ENCODE measurements at places on chromosomes 2 and 18.
A peak's percentile ranks its signal among the peaks of the same experiment; 100 is the strongest.

DNA sequence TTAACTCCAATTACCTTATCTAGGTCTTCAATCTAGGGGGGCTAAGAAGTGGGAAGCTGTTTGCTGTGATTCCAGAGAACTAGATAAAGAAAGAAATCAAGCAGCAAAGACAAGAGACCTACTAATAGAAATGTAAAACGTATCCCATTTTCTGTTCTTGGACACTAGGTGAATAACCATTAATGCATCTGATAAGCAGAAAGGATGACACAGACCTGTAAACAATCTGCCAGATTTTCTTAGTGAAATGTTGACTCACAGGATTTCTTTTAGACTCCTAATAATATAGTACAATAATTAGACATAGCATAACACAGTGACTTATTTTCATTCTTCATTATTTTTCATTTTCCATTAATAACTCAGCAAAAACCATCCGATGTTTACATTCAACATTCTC is 1.3 kb downstream of the WDR35 start:
- no peak for DNase-seq

DNA sequence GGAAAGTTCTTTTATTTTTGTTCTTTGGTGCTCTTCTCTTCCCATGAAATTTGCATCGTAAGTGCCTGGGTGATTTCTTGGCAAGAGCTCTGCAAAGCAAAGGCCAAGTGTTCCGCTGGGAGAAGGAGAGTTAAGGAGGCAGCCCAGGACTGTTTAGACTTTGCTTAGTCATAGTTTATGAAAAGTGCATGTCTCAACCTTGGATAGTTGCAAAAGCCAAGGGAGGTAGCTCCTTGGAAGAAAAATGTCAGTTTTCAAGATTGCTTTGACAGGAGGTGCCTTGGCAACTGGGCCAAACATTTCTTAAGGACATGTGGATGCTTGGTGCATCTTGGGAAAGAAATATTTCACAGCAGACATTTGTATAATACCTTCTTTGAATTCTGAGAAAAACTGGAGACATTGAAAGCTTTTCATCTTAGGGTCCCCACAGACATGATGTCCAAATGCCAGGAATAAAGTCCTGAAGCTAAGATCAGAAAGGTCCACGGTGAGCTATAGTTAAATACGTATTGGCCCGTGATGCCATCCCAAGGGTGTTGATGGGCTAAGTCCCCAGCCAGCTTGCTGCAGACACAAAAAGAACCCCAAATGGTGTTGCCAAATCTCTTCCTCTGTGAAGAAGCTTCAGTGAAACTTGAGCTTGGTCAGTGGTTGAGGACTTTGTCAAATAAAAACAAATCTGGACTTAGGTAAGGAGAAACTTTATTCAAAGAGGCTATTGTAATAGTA is 96.3 kb upstream of the THUMPD2 start:
- no peak for DNase-seq

DNA sequence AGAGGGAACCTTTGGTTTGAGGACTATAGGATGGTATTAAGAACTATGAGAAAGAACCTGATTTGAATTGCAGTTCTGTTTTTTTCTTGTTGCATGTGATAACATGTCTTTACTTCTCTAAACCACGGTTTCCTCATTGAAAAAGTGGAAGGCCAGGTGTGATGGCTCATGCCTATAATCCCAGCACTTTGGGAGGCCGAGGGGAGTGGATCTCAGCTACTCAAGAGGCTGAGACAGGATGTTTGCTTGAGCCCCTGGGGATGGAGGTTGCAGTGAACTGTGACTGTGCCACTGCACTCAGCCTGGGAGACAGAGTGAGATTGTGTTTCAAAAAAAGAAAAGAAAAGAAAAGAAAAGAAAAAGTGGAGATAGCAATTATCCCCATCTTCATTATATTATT is 32.3 kb downstream of the SCN9A start:
- DNase-seq: no peak

GRCh38 chr2:116416731-116417377 is 1397.6 kb upstream of the DDX18 start:
- DNase-seq: no peak

GRCh38 chr2:45300026-45300750 is 290.9 kb upstream of the SIX2 start:
- DNase-seq: no peak

DNA sequence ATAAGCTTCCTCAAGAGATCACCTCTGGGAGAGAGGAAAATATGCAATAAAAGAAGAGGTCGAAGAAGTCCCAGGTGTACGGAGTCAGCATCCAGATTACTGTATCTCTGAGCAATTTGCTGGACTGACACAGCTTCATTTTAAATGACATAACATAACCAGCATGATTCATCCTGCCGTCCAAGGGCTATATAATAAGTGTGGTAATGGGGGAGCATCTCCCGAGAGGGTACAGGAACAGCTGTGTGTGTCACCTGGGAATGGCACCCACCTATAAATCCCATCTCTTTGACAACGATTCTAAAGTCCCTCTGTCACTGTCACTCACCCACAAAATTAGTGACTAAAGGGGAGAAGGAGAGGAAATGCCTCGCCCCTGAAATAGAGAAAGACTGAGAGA is 19.3 kb upstream of the FZD7 start:
- no peak for DNase-seq

GRCh38 chr2:42568401-42569115 is at the start of gene MTA3:
Gene MTA3 (plus strand): TSS chr2:42568632. CDS start chr2:42568746, 114 bp downstream.
- DNase-seq: peak; percentile 67

- DNase-seq: no peak
Observed at GRCh38 chr2:54090521-54091117, 24.8 kb upstream of the ACYP2 start.

GRCh38 chr2:223522796-223523195 is 79.4 kb downstream of the SCG2 start:
- DNase-seq: no peak

- DNase-seq: no peak
Observed at GRCh38 chr2:161332371-161332967, 24.2 kb downstream of the PSMD14 start.

- DNase-seq: no peak
Observed at GRCh38 chr2:126752876-126753275, 96.9 kb downstream of the GYPC start.

DNA sequence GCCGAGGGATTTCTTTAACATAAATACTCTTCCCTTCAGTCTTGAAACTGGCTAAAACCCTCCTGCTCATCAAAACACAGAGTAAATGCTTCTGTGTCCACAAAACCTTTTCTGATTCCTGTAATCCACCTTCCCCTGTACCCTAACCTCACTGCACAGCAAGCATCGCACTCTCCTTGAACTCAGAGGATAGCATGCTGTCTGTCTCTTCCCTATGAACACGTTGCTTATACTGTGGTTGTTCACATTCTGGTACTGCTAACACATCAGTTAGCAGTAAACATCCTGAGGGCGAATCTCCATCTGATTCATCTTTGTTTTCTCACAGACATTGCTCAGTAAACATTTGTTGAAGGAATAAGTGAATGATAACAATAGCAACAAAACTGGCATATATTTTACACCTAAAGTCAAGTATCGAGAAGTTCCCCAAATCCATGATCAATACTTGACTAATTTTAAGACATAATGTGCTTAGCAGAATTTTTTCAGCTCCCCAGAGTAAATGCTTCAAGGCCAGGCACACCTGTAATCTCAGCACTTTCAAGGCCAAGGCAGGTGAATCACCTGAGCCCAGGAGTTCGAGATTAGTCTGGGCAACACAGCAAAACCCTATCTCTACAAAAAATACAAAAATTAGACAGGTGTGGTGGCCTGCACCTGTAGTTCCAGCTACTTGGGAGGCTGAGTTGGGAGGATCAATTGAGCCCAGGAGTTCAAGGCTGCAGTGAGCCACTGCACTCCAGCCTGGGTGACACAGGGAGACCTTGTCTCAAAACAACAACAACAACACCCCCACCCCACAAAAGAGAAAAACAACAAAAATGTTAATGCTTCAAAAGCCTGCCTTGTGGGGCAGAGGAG is 45.6 kb upstream of the LPIN2 start:
- DNase-seq: no peak

DNA sequence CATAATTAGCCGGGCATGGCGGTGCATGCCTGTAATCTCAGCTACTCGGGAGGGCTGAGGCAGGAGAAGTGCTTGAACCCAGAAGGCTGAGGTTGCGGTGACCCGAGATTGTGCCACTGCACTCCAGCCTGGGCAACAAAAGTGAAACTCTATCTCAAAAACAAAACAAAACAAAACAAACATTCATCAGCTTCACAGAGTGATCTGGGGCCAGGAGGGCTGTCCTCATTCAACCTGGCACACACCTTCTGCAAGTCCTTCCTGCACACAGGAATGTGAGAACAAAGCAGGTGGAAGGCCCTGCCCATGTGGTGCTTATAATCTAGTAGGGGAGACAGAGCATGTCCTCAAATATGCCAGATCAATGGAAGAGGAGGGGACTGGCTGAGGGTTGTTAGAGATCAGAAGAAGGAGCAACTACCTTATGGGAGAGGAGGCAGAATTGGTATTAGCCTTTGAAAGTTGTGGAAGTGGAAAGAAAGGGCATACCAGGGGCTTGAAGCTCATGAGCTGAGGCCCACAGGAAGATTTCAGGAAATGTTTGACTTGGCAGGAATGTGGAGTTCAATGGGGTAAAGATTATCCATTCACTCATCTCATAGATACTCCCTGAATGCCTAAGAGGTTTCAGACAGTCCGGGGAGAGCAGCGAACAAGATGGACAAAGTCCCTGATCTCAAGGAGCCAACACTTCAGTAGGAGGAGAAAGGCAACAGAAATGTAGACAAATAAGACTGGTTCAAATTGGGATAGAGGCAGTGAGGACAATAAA is 155.3 kb upstream of the SIX3 start:
- no peak for DNase-seq

- no peak for DNase-seq
Observed at GRCh38 chr2:48799601-48800000, 44.1 kb upstream of the LHCGR start.

DNA sequence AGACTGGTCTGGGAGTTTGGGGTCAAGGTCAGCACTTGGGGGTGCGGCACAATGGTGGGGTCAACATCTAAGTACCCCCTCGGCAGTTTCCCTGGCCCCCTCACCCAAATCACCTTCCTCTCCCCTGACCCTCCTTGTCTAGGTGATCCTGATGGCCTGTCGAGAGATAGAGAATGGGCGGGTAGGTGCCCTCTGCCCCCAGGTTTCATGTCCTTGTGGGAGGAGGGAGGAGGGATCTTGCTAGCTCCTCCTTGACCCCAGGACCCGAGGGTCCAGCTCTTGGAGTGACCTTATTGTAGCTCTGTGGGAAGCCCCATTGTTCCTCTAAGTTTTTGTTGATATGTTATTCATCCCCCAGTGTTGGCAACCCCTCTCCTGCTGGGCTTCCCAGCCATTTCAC is 3.6 kb downstream of the PTPN18 start:
- DNase-seq: no peak

DNA sequence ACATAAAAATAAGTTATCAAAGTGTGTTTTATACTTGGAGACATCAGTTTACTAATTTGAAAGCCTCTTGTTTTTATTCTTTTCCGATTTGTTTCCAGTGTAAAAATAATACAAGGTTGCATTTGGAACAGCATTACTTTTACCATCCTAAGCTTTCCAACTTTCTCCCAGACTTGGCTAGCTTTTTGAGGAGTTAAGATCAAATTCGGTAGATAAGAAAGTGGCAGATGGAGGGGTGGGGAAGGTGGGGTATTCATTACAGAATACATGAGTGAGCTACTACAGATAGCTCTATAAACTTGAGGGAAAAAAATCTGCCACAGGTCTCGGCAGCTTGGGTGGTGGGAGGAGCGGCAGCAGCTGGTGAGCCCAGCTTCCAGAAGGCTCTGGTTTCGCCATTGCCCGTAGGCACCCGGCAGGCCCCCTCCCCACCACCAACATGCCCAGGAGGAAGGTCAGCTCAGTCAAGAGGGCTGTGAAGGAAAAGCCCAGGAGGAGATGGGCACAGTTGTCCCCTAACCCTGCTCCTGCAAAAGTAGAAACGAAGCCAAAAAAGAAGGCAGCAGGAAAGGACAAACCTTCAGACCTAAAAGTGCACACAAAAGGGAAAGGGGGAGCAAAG is 18.6 kb upstream of the RMC1 start:
- no peak for DNase-seq

DNA sequence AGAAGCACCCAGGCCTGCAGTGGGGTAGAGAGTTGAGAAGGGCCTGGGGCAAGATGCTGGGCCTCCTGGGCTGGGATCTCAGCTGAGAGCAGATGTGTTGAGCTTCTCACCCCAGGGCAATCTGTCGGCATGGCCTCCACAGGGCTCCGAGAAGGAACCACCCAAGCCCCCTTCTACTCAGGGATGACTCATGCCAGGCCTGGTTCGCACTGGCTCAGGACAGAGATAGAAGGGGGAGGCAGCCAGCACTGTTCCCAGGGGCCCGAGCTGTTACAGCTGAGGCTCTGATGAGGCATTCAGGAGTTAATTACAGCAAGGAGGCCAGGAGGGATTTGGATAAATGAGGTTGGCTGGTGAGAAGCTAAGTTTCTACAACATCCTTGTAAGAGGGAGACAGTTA is 62.5 kb downstream of the CENPO start:
- no peak for DNase-seq

GRCh38 chr2:133949595-133949994 is 304.3 kb upstream of the MGAT5 start:
- no peak for DNase-seq

GRCh38 chr18:76349067-76349715 is 145.9 kb downstream of the ZNF516 start:
- peak; percentile 87 for DNase-seq
